ENCODE measurements at places on chromosomes 11 and 22.

DNA sequence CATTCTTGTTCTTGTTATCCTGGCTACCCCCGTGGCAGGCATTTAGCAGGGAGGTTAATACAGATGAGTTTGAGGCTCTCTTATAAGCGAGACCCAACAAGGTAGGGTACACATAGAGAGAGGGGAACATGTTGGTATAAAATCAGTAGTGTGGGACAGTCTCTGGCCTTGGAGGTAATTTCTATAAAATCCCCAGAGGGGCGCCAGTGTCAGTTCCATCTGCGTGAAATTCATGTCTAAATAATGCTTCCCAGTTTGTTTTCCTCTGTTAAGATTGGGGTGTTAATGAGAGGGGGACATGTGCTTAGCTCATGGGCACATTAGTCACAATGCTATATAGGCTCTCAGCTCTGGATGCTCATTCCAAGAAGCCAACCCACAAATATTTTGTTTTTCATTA, 150.7 kb downstream of the MYO18B start:
- no peak for DNase-seq

DNA sequence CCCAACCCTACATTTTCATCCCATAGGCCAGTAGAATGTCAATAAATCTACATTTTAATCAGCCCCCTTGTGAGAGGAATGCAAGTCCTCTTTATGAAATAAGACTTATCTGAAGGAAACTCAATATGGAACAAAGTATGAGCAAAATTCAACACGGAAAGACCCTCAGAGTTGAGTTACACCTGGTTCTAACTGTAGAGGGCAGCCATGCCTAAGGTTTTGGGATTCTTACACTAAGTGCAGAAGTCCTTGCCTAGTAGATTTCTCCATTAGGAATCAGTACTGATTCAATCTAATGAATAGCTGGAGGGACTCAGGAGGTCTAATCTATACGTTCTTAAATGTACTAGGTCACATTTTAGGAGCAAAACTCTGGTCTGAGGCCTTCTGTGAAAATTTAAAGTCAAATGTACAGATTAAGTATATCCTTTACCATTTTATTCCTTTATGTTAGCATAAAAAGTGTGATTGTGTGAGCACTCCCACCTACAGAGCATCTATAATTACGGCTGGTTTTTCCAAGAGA, 904.5 kb downstream of the DLG2 start:
- DNase-seq: no peak

GRCh38 chr11:75633409-75634066, 35.3 kb downstream of the MAP6 start:
- no peak for DNase-seq

DNA sequence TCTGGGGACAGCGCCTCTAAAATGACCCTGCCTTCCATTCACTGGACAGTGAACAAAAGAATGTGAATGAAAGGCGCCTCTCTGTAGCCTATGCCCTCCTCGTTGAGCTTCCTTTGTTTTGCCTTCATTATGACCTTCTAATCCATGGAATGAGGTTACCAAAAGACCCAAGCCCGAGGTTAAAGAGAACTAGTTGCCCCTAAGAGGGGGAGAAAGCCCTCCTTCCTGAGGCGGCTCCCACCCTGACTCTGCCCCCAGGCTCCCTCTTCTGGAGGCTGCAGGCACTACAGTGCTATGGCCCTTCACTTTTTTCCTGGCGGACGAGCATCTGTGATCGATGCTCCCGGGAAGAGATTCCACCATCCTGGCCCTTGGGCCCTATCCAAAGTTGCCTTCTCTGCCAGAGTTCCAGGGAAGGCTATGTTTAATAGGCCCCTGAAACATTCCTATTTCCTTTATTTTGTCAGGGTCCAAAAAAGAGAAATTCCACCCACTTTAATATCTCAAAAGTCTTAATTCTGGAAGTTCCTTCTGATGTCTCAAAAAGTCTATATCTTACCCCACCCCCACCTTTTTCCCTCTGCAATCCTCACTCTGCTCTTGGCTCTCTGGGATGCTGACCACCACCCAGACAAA, 147.3 kb downstream of the FEZ1 start:
- no peak for DNase-seq

DNA sequence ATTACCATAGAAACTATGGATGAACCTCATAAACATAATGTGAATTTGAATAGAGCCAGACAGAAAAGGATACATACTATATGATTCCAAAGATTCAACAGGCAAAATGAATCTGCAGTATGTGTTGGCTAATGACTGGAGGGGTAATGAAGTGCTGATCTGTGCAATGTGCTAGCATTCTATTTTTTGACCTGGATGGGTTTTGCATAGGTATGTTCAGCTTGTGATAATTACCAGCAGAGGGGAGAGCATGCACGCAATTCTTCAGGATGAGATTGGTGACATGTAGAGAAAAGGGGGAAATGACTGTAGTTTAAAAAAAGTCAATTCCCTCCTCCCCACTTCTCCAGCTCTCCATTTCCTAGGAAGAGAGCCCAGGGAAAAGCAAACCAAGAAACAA, 618 bp upstream of the CCDC81 start:
- DNase-seq: no peak

DNA sequence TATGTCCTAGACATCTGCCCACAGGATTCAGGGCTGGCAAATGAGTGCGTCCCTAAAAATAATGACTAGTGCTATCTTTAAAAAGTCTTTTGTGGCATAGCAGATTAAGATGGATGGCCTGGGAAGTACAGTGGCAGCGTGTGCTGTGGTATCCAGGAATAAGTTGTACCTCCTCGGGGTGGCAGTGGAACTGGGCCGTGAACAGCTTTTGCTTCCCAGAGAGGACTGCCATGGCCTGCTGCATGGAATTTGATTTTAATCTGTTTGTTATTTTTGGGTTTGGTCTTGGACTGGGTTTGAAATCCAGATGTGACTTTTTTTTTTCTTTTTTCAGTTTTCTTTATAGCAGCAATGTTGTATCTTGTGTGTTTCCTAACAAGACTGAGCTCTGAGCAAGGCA, 71.3 kb upstream of the PARVG start:
- DNase-seq: no peak
